SHP77 (cell line): ENCODE measurements at places on chromosomes 2 and 18.
A peak's percentile ranks its signal among the peaks of the same experiment; 100 is the strongest.

- no peak for DNase-seq
Measured at GRCh38 chr2:231409776-231410175, 14.3 kb downstream of the B3GNT7 start.

DNA sequence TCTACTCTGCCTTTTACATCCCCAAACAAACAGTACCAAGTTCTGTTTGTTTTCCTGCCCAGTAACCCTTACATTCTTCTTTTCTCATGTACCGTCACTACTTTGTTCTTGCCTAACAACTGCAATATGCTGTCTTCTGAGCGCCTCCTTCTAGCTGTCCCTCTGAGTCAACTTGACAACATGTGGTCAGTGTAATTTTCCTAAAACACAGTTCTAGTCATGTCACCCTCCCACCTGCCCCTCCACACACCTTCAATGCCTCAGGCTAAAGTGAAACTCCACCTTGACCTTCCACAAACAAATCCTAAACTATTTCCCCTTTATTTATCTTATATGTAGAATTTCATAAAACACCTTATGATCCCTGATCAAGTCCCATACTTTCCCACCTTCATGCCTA, 124.6 kb upstream of the CD302 start:
- no peak for DNase-seq

- DNase-seq = no peak
Measured at GRCh38 chr2:42353792-42354429, 7.1 kb downstream of the COX7A2L start.

- DNase-seq = no peak
Measured at GRCh38 chr2:70161069-70161534, 29.7 kb downstream of the C2orf42 start.

GRCh38 chr2:40374543-40375240, 77.2 kb downstream of the SLC8A1 start:
- no peak for DNase-seq

DNA sequence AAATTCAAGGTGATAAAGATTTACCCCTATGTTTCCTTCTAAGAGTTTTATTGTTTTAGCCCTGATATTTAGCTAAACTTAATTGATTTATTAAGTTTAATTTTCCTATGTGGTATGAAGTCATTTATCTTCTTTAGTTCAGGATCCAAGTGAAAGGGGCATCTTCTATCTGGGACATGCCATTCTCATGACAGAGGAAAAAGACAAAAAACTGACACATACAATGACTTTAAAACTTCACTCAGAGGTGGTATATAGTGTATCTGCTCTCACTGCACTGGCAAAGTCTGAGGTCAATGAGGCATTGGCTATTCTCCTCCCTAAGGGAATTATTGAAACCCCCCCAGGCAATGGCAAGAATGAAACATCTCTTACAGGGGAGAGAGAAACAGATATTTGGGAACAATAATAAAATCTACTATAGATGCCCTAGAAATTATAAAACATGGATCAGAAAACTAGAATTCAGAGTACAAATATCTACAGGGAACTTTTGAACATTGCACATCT, 237.4 kb downstream of the MYCN start:
- no peak for DNase-seq

GRCh38 chr2:52563151-52563550, 1204.5 kb upstream of the CHAC2 start:
- no peak for DNase-seq

DNA sequence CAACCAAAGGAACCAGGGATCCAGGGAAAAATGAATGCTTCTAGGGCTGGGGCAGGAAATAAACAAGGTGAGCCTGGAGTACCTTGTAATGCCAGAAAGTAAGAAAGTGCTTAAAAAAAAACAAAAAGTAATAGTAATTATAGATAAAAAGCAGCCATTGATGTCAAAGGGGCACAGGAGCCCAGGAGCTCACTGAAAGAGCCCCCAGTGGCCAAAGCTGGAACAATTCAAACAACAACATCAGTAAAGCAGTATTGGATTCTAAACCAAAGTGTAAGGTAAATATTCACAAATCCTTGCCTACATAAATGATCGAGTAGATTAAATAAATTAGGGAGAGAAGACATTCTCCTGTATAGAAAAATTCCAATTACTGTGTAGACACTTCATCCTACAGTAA, 114.3 kb upstream of the ARL4C start:
- peak; percentile 2 for DNase-seq

DNA sequence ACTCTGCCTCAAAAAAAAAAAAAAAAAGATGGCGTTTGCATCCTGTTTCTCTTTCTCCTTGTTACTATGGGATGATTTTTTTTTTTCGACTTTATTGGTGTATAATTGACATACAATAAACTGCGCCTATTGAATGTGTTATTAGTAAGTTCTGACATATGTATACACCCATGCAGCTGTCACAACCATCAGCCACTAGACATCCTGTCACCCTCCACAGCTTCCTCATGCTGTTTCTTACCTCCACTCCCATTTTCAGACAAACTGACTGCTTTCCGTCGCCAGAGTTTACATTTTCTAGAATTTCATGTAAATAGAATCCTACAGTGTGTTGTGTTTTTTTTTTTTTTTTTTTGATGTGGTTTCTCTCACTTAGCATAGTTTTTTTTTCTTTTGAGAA, 27.9 kb downstream of the RRM2 start:
- no peak for DNase-seq

- DNase-seq = no peak
Measured at GRCh38 chr18:11989966-11990380, 8.7 kb downstream of the IMPA2 start.

DNA sequence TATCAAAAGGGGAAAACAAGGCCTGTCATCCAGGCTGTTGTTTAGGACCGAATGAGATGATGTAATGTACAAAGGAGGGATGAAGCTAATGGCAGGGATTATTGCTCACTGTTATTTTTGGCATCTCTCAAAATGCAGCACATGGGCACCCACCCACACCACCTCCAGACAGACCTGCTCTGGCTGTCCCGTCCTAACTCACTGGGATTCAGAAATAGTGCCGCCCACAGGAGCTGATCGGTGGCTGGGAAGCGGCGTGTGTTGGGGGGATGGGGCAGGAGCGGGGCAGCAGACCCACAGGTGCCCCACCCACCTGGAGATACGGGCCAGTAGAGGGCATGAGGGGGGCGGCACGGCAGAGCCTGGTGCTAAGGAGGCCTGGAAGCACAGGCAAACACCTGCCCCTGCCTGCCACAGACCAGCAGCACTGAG, 52.2 kb downstream of the CRACDL start:
- DNase-seq = peak; percentile 30

DNA sequence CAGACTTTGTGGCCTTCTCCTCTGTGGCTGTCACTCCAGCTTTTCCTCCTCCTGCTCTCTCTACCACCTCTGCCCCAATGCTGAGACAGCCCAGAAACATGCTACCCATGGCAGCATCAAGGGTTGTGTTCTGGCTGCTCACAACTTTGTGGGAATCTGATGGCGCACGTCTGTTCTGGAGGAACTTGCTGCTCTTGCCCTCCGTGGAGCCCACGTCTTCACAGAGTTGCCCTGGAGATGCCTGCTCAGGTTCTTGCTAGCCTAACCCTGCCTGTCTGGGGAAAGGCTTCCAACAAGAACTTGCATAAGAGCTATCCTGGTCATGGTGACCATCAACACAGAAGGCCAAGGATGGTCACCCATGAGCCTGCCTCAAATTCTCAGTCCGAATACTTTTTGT, 237.4 kb downstream of the AFF3 start:
- no peak for DNase-seq

DNA sequence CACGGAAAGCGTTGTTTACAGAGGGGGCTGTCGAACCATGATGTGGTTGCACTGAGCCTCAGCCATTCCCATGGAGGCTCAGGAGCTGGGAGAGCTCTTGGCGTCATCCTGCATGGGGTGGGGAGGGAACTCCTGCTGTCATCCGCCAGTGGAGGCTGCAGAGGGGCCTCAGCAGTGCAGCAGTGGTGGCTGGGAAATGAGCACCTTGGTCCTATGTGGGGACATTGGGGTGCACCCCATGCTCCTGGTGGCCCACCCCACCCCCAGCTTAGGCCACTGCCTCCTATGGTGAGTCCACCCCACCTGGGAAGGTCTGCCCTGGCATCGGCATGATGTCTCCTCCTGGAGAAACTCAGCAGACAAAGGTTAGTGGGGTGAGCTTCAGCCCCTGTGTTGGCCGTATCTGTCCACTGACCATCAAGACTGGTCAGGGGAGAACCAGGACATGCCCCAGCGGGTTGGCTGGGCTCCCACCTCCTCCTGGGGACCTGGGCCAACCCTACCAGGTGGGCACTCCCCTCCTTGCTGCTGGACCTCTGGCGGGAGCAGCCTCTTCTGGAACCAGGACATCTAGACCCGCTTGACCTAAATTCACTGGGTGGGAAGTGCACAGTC, 67.8 kb upstream of the HDAC4 start:
- DNase-seq = no peak

DNA sequence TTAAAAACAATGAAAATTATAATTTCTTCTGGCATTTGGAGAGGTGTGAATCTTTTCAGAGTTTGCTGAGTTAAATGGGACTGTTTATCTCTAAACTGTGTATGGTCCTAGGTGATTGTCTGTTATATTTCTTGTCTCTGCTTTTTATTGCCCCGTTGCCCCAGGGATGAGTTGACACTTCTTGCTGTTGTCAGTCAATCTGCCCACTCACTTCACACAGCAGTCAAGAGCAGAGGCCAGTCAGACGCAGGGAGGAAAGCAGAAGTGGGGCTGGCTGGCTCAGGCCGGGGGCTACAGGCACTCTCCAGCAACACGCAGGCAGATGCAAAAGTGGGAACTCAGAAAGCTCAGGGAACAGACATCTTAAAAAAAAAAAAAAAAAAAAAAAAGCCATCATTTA, 365.2 kb downstream of the CLIP4 start:
- DNase-seq = no peak

- no peak for DNase-seq
Measured at GRCh38 chr2:206435742-206436141, 7.6 kb upstream of the ADAM23 start.

GRCh38 chr2:219726916-219727315, 99.5 kb downstream of the SLC4A3 start:
- DNase-seq = peak; percentile 11

GRCh38 chr2:217733461-217733860, 269.3 kb downstream of the TNS1 start:
- no peak for DNase-seq

DNA sequence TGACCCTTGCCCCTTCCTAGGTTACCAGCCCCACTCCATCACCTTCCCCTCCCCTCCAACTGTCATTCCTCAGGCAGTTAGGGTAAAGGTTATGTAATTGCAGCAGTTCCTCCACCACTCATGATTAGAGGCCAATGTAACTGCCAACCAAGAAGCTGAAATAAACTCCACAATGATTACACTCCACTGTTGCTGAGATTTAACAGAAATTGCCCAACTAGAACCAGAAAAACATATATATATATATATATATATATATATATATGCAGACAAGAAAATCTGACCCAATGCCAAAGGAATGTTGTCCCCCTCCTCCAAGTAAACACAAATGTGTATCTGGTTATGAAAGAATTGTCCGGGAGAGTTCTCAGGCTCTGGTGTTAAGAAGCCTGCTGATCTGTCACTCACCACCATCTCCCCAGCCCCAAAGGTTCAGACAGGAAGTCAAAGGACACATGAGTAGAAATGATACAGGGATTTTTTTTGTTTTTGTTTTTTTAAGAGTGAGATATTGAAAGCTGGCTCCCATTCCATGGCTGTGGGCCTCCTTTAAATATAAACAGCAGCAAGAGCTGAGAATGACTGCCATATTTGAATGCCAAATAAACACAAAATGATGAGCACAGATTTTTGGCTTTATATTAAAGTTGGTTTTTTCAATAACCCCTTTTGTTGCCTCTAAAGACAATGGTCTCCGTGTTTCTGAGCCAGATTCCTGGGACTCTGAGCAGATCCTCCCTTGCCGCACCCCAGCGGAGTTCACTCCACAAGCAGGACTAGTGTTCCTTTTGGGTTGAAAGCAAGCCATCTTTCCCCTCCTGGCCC, 127.2 kb upstream of the MAPRE2 start:
- DNase-seq = no peak

- no peak for DNase-seq
Measured at GRCh38 chr2:174606336-174606735, 8.7 kb upstream of the WIPF1 start.

DNA sequence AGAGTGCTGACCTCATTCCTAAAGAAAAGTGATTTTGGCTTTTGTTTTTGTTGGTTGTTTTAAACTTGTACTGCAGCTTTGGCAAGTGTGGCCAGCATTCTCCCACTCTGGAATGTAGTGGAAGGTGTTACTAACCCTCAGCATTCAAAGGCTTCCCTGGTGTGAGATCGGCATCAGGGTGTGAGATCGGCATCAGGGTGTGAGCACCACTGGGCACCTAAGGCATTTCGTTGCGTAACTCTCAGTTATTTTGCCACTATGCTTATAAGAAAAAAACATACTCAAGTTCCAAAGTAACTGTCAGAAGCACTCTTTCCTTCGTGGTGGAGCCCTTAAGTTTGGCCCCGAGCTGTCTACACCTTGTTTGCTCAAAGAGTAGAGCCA, 1.7 kb downstream of the CYBRD1 start:
- no peak for DNase-seq

DNA sequence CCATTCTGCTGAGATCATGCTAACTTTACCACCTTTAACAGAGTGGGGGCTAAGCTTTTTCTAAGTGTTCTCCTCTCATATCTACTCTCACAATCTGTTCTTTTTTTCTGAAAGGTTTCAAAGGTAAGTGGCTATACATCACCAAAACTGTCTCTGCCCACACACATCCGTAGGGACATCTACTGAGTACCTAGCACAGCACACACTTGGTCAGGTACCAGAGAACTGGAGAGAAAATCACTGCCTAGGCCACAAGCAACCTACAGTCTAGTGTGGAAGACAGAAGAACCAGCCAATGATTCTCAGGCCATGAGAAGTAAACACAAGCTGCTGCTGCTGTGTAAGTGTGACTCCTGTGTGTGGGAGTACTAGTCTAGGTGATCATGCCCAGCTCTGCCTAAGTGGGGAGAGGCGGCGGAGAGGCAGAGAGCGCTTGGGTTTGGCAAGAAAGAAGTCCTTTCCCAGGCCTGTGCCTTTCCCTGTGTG, 176.1 kb upstream of the ZFP36L2 start:
- no peak for DNase-seq

DNA sequence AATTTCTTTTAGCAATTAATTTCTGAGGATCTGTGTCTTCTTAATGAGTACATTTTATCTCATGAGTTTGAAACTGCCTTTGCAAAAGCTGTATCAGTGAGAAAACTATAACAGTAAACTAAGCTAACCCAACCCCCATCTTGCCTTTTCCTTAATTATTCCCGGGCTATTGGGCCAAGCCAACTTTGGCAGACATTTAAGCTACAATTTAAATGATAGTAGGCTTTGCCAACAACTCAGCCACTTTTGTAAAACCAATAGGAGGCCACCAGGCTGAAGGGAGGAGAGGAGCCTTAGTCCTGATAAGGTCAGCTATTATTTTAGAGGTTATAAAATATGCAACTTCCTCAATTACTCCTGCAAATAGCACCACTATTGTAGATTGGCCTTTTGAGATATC, 218.0 kb upstream of the KCNJ3 start:
- DNase-seq = no peak

GRCh38 chr2:186496401-186496800, 10.3 kb downstream of the ZC3H15 start:
- DNase-seq = no peak
